AG04450 (cell line): ENCODE measurements at places on chromosomes 13 and 19. TPM values are rescaled to one million over a fixed set of nuclear protein-coding genes. Genes with fewer than 3 reads are reported as not detected.

The UBE2L5 gene
- polyA plus RNA-seq, result 0.56 and 0.81 TPM in 2 replicates

The LGI4 gene
- 0.07 TPM in 1 of 2 replicates, not detected in the other for polyA plus RNA-seq

The SIGLEC6 gene
- polyA plus RNA-seq, result not detected in 2 replicates

The REEP6 gene
- 0.84 and 1.1 TPM in 2 replicates for polyA plus RNA-seq

The ITGBL1 gene
- 12.7 and 17.1 TPM in 2 replicates for polyA plus RNA-seq

The LRRC63 gene
- polyA plus RNA-seq, result not detected in 2 replicates

The ALKBH7 gene
- 11.6 and 16.4 TPM in 2 replicates for polyA plus RNA-seq

GRCh38 chr13:51523082-51523518 lies 61.2 kb upstream of the WDFY2 start:
- no peak for DNase-seq

GRCh38 chr13:23921451-23921888 lies 24.2 kb upstream of the C1QTNF9B start:
- DNase-seq, result peak; percentile 6

- DNase-seq, result no peak
Measured at GRCh38 chr19:38729653-38730469, 14.4 kb downstream of the CAPN12 start.

DNA sequence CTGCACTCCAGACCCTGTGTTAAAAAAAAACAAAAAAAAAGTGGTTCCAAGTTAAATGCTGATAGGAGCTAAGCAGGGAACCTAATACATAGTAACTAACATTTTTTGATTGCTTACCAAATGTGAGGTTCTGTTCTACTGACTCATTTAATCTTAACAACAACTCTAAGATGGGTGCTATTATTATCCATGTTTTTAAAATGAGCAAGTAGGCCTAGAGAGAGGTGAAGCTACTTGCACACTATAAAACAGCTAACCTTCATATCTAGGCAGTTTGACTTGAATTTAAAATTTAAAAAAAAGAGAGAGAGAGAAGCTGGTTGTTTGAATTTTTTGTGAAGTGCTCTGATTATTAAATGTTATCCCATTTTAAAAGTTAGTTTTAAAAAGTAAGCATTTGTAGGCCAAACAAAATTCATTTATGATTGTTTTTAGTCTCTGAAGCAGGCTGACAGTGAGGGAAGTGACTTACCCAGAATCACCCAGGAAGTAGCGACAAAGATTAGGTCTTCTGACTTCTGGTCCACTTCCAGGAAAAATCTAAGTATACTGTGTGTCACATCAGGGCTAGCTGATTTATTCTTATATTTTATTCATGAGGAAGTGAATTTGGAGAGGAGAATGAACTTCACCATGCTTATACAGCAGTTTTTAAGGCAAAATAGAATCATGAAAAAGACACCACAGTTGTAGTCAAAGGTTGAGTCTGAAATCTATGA lies 2.4 kb downstream of the SIGLECL1 start:
- DNase-seq, result no peak

DNA sequence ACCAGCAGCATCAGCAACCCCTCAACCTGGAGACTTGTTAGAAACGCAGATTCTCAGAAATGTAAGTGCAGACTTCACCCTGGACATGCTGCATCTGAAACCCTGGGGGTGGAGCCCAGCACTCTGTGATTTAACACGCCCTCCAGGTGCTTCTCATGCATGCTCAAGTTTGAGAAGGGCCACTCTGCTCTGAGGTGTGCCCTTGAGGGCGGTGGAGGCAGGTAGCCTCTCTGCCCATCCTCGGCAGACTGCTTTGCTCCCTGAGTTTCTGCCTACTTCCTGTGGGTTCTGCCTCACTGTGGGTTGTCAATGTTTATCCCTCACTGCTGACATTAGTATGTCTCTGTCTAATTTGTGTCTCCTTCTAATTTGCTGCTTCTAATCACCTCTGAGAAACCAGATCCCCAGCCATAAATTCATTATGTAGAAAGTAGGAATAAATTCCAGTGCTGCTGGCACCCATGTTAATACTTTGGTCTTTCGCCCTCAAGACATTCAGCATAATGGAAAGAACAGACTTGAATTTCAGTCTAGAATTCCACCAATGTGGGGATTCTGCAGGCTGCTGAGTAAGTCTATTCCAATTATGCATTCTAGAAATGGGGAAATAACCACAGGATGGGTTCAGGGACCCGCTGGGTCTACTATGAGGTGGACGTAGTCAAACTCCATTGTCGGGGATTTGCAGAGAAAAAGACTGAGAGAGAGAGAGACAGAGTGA lies 51.3 kb upstream of the CYSLTR2 start:
- DNase-seq, result no peak

GRCh38 chr13:114173745-114174144 lies 5.3 kb upstream of the CFAP97D2 start:
- DNase-seq, result peak; percentile 23

GRCh38 chr13:76421011-76421410 lies 465.2 kb downstream of the KCTD12 start:
- no peak for DNase-seq

DNA sequence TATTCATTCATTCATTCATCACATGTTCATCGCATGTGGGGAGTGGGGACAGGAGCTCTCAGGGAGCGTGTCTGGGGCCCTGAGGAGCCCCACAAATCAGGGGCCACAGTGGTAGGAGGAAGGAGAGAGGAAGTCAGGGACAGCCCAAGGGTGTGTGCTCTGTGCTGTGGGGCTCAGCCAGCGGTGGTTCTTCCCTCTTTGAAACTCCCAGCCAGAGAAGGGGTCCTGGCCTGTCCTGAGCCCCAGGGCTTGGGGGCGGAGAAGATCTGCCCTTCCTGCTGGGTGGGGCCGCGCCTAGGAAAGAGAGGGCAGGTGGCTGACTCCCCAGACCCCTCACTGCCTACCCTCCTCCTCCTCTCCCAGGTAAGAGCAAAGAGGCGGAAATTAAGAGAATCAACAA lies 14.6 kb downstream of the AP2A1 start:
- no peak for DNase-seq

GRCh38 chr19:49664171-49665035 lies 1.3 kb downstream of the IRF3 start:
- DNase-seq, result no peak

GRCh38 chr19:10011974-10012373 lies 1.3 kb upstream of the RDH8 start:
- DNase-seq, result no peak

GRCh38 chr19:2387367-2388288 lies 27.6 kb downstream of the TMPRSS9 start:
- no peak for DNase-seq

GRCh38 chr13:98821372-98822224 lies 69.1 kb upstream of the SLC15A1 start:
- DNase-seq, result no peak

GRCh38 chr19:32924200-32924599 lies 47.6 kb downstream of the CEP89 start:
- DNase-seq, result peak; percentile 8

DNA sequence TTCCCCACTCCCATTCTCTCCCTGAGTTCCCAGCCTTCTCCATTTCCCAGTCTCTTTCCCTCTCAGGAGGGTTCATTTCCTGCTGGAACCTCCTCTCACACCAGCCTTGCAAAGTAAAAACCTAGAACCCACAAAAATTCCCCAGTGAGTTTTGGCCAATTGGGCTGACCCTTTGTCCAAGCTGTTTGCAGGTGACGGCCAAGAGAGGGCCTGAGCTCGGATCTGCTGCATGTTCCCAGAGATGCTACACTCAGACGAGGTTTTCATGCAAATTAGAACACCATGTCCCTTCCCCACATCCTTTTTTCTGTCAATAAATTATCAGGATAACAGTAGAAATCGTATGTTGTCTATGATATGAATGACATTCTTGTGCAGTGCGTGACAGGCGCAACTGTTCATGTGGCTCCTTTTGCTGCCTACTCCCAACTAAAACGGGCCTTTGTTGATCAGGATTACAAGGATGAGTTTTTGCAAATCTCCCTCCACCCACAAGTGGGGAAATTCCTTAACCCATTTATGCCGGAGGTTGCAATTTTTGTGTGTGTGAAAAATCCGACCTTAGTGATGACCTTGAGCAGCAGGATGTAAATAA lies 149.5 kb downstream of the CACNA1A start:
- no peak for DNase-seq

DNA sequence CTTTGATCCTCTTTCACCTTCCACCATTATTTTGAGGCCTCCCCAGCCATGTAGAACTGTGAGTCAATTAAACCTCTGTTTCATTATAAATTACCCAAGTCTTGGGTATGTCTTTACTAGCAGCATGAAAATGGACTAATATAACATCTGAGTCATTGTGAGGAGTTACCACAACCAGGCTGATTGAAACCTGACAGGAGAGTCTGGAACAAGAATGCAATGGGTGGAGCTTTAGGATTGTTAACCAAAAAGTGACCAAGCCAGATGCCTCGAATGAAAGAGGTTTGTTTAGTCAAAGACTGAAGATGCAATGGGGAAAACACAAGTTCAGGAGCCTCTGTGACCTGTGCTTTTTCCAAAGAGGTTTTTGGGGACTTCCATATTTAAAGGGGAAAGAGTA lies 659.0 kb downstream of the SLITRK6 start:
- DNase-seq, result no peak

- DNase-seq, result no peak
Measured at GRCh38 chr13:83125791-83126190, 756.5 kb downstream of the SLITRK1 start.

GRCh38 chr19:33434069-33434885 lies 60.8 kb downstream of the CEBPG start:
- no peak for DNase-seq

DNA sequence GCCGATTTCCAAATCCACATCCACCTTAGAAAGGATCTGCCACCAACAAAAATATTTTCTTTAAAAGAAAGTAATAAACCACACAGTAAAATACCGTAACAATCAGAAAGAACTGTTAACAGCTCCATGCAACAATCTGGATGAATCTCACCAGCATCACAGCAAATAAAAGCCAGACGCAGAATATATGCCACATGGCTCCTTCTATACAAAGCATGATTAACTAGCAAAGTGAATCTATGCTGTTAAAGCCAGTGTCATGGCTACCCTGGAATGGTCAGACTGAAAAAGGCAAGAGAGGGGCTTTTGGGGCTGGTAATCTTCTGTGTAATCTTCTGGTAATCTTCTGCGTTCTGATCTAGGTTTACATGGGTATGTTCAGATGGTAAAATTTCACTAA lies 81.3 kb downstream of the SACS start:
- DNase-seq, result no peak

DNA sequence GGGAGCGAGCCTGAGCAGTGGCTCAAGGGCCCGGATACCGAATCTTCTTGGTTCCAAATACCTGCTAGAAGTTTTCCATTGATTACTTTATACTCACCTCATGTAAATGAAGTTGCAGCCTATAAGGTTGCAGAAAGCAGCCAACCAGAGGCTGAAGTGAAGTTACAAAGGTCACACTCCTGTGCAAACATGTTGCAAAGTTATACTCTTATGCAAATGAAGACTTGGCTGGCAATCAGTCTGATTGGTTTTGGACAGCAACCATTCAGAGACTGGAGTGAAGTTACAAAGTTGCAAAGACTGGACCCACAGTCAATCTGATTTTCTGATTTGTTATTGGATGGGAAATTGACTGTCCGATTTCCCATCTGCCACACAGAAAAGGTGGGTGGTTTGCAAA lies 152.5 kb downstream of the GGACT start:
- no peak for DNase-seq

DNA sequence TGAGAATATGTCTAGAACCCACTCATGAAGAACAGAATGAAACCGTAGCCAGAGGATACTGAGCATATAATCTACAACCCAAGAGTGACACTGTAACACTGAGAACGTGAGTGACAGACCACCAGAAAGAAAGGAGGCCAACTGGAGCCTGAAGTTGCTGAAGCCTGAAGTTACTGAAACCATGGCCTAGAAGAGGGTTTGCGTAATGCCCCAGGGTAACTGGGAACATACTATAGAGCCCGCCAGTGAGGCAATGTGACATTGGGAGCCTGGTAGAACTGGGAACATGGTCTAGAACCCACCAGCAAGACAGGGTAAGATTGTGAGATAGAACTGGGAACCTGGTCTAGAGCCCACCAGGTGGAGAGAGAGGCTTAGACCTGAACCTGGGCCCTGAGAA lies 15.5 kb upstream of the TNFSF14 start:
- DNase-seq, result no peak

- no peak for DNase-seq
Measured at GRCh38 chr13:69793783-69794453, 313.7 kb upstream of the ATXN8OS start.
